NCI-H187 (cell line): ENCODE measurements at places on chromosomes 1 and 21.

DNA sequence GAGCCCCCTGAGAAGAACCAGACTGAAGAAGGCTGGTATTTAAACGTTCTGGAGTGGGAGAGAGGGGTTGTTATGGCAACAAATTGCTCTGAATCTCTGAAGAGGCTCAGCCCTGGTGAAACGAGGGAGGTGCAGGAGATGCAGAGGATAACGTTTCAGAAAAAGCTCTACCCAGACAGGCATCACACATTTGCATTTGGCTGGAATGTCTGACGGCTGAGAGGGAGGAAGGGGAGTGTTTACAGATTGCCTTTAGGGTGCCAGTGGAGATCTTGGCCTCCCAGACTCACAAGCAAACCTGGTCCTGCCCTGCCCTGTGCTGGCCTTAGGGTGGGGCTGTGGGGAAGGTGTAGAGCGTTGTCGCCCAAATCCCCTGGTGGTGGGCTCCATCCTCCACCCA, 169.0 kb upstream of the AJAP1 start:
- peak; percentile 48 for DNase-seq

DNA sequence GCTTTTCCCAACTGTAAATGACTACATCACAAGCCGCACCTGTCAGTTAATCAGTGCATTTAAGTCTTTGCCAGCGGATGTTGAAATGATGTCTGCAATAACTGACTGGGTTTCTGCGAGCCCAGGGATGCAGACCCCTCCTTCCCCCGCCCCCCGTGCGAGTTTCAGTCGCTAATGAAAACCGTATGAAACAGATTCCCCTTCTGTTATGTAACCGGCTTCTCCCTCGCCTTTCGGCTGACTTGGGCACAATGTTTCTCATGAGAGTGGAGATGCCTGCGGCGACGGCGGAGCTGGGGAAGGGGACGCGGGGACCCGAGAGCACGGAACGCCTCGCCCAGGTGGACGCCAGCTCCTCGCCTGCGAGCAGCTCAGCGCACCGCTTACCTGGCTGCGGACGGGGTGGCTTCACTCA, 753 bp downstream of the KCNJ6 start:
- DNase-seq = no peak

DNA sequence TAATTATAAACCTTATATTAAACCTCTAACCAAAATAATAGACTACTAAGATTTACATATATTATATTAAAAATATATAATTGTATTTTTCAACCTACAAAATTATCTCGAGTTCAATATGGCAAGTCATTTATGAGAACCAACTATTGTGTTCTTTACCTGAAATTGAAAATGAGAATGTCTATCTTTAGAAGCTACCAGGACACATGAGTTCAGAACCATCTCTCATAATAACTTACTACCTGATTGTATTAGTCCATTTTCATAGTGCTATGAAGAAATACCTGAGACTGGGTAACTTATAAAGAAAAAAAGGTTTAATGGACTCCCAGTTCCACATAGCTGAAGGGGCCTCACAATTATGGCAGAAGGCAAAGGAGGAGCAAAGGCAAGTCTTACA, 6.8 kb downstream of the HAO2 start:
- no peak for DNase-seq

DNA sequence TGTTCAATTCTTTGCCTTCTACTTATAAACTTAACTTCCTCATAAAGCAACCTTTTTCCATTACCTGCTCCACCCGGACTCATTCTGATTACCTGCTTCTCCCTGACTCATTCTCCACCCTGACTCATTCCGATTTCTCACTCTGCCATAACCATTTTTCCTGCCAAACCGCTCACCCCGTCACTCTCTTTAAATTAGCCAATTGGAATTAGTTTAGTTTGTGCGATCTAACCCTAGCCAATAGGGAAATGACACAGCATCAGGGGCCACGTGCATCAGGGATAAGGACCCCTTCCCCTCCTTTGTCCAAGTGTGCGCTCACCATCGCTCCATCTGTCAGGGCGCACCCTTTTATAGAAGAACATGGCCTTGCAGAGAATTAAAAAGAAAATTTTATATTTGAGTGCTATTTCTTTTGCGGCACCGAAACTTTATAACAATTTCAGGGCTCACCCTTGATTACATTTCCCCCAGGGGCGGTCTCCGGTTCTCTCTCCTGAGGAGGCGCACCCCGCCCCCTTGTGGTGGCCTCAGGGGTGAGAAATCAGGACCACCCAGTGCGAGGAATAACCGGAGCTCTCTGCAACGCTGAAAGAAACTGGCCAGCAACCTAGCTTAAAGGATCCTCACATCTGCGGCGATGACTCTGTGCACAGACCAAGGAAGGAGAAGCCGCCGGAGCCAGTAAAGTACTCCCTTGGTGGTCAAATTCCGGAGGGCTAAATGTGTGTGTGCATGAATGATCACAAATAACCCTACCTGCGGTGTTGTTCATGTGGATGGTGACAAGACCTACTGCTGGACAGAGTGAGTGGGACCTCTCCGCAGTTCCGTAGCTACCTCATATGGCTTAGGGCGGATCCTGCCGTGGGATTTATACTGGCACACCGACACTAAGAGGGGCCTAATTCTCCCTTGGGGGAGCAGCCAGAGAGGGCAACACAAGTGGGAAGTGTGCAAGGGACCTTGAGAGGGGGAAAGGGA, 30.3 kb upstream of the CBR3 start:
- DNase-seq = no peak

- DNase-seq = no peak
Observed at GRCh38 chr1:161115132-161115711, 2.6 kb downstream of the PFDN2 start.

DNA sequence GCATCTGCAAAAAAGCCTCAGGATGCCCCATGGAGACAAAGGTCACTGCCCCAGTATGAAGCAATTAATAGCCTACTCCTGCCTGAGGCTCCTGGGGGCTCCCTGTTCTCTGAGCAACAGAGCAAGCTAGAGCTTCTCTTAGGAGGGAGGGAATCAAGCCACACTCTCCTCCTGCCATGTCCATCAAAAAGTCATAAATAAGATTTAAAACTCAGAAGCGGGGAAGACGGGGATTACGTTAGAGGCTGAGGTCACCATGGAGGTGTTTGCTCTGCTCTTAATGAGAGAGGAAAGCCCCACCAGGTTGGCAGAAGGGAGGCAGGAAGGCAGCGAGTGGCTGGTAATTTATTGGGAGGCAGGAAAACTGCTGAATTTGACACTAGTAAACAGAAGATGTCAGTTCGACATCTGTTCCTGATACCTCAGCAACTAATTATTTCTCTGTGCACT, 98.4 kb upstream of the TNR start:
- no peak for DNase-seq

GRCh38 chr1:52856026-52856425, 13.5 kb downstream of the ZYG11A start:
- no peak for DNase-seq
